Large intestine (tissue), 12 donors: ENCODE measurements at places on chromosomes 6 and 20. TPM values are rescaled to one million over a fixed set of nuclear protein-coding genes. Genes with fewer than 3 reads are reported as not detected.

DNA sequence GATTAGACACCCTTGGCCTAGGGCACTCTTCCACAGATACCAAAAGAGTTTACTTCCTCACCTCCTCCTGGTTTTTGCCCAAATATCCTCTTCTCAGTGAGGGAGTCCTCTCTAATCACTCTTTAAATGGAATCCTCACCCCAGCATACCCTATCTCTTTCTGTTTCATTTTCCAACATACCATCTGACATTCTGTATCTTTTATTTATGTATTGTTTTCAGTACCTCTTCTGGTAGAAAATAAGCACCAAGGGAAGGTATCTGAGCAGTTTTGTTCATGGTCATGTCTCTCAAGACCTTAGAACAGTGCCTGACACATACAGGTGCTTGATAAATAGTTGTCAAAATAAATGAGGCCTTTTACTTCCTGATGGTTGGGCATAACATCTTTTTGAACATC is 55.1 kb downstream of the KIAA0408 start:
- H3K27ac ChIP-seq, result no peak overlapping the region
- no peaks in the 10 kb centered on the region for H3K4me1 ChIP-seq
- DNase-seq, result no peak
- no peaks in the 10 kb centered on the region for H3K27me3 ChIP-seq

GRCh38 chr6:30334075-30334783 is 7.5 kb downstream of the TRIM39 start:
- DNase-seq, result no peak
- no peaks in the 10 kb centered on the region for H3K4me1 ChIP-seq
- no peak overlapping the region for H3K4me3 ChIP-seq

DNA sequence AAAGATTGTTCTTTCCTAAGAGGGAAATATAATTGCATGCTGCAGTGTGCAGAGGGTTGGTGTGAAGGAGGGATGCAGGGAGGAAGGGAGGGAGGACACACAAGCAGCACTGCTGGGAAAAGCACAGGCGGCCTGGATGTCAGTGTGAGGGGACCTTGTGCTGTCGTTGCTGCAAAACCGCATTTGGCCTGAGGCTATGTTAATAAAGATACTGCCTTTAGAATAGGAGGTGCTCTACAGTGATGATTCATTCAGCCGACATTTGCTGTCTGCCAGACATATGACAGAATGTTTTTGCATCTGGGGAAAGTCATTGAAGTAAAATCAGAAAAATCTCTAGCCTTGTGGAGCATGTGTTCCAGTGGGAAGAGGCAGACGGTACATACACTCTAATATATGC is 50.5 kb upstream of the TRIM26 start:
- peaks cover 7% of the 10 kb centered on the region for H3K4me1 ChIP-seq
- H3K27ac ChIP-seq, result no peak overlapping the region
- H3K27me3 ChIP-seq, result peaks cover 14% of the 10 kb centered on the region
- H3K4me3 ChIP-seq, result no peak overlapping the region

DNA sequence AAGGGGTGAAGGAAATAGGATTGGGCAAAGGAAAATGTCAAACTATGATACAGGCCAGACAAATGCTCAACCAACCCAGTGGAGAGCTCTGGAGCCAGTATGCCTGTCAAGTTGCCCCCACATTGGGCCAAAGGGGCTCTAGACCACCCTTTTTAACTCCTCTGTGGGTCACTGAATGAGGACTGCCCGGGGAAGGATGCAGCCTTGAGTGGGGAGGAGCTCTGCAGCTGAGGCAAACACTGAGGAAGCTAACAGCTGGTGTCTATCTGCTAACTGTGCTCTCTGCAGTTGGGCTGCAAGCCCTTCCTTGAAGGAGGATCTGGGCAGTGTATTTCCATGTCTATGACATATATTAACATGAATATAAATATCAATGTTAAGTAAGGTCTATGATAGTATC is 98.4 kb upstream of the PRSS16 start:
- H3K4me3 ChIP-seq, result no peak overlapping the region
- no peaks in the 10 kb centered on the region for H3K27me3 ChIP-seq
- H3K36me3 ChIP-seq, result no peaks in the 10 kb centered on the region
- H3K4me1 ChIP-seq, result peaks cover 4% of the 10 kb centered on the region
- no peak for DNase-seq
- no peak overlapping the region for H3K27ac ChIP-seq

DNA sequence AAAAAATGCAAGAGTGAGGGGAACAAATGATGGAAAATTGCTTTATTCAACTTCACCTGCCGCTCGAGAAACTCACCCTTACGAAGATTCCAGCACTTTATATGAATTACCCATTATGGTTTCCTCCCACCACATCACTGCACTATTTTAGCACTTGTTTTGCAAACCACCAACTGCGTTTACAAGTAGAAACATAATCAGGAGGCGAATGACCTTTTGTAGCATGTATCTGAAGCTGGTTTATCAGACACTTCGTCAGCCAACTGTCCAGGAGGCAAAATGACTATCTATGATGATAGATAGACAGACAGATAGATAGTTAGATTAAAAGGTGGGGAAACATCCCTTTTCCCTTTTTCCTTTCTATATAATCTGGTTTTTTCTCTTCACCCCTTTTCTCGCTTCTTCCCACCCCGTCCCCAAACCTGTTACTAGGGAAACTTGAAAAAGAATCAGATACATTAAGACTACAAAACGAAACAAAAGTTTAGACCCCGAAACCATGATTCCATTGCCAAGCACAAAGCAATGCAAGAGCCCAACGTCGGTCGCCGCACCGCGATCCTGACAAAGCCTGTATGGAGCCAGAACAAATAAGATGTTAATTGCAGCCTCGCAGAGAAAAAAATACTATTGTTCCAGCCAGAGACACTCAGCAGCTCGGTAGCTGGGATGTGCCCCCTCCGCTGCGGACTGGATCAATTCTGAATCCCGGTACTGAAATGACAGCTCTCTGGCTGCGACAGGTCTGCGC is 933 bp upstream of the ADGRB3 start:
- no peaks in the 10 kb centered on the region for H3K36me3 ChIP-seq
- no peaks in the 10 kb centered on the region for H3K4me1 ChIP-seq
- peak overlapping the region; percentile 65 for H3K4me3 ChIP-seq

GRCh38 chr6:149223120-149223903 is 94.2 kb upstream of the TAB2 start:
- H3K27me3 ChIP-seq, result no peaks in the 10 kb centered on the region
- H3K4me1 ChIP-seq, result peaks cover 6% of the 10 kb centered on the region
- H3K36me3 ChIP-seq, result no peaks in the 10 kb centered on the region
- no peak overlapping the region for H3K27ac ChIP-seq
- no peak for DNase-seq
- H3K4me3 ChIP-seq, result no peak overlapping the region

DNA sequence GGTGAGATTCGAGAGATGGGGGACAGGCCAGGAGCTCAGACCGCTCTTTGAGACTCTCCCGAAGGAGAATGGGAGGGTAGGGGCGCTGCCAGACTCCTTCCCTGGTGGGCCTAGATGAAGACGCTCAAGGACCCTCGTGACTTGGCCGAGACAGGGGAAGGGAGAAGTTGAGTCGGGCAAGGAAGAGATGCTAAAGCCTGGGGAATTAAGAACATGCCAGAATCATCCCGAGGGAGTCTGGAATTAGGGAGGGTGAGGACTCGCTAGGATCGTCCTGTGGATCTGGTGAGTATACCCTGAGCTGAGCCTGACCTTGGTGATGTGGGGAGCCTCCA is 529 bp downstream of the UBE2C start:
- peaks cover 36% of the 10 kb centered on the region for H3K36me3 ChIP-seq
- no peaks in the 10 kb centered on the region for H3K27me3 ChIP-seq
- no peak for DNase-seq

DNA sequence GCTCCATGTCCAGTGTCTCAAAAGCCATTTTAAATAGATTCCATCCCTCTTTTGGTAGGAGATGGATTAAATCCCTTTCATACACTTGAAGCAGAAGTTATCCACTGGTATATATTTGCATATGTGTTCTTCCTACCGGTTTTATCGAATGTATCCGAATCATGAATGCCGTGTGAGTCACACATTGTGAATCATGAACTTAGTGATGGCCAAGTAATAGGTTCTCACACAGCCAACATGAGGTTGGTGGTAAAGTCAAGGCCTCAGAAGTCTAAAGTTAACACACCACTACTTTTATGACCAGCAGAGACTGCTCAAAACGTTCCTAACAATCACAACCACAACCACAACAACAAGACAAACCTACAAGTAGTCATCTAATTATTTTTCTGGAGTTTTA is 345.5 kb downstream of the THBS2 start:
- H3K4me3 ChIP-seq, result no peak overlapping the region
- no peaks in the 10 kb centered on the region for H3K27me3 ChIP-seq
- H3K36me3 ChIP-seq, result no peaks in the 10 kb centered on the region
- H3K4me1 ChIP-seq, result peaks cover 5% of the 10 kb centered on the region
- H3K27ac ChIP-seq, result no peak overlapping the region

GRCh38 chr6:113365191-113365590 is 492.0 kb upstream of the MARCKS start:
- H3K36me3 ChIP-seq, result no peaks in the 10 kb centered on the region
- H3K4me1 ChIP-seq, result peaks cover 5% of the 10 kb centered on the region
- H3K27me3 ChIP-seq, result no peaks in the 10 kb centered on the region
- no peak overlapping the region for H3K4me3 ChIP-seq
- H3K27ac ChIP-seq, result no peak overlapping the region
- DNase-seq, result no peak

GRCh38 chr6:118320652-118321051 is 227.4 kb upstream of the PLN start:
- no peak overlapping the region for H3K4me3 ChIP-seq
- H3K4me1 ChIP-seq, result no peaks in the 10 kb centered on the region
- H3K36me3 ChIP-seq, result no peaks in the 10 kb centered on the region
- no peak for DNase-seq

- H3K4me1 ChIP-seq, result no peaks in the 10 kb centered on the region
- no peak overlapping the region for H3K27ac ChIP-seq
- DNase-seq, result no peak
- no peaks in the 10 kb centered on the region for H3K27me3 ChIP-seq
- H3K4me3 ChIP-seq, result no peak overlapping the region
- no peaks in the 10 kb centered on the region for H3K36me3 ChIP-seq
These were observed 28.7 kb downstream of the SMPDL3A start for GRCh38 chr6:122817766-122818165.

GRCh38 chr6:131015025-131015591 is 47.9 kb downstream of the EPB41L2 start:
- DNase-seq, result no peak
- no peak overlapping the region for H3K4me3 ChIP-seq
- H3K4me1 ChIP-seq, result no peaks in the 10 kb centered on the region
- H3K27me3 ChIP-seq, result no peaks in the 10 kb centered on the region
- H3K27ac ChIP-seq, result no peak overlapping the region
- H3K36me3 ChIP-seq, result no peaks in the 10 kb centered on the region

DNA sequence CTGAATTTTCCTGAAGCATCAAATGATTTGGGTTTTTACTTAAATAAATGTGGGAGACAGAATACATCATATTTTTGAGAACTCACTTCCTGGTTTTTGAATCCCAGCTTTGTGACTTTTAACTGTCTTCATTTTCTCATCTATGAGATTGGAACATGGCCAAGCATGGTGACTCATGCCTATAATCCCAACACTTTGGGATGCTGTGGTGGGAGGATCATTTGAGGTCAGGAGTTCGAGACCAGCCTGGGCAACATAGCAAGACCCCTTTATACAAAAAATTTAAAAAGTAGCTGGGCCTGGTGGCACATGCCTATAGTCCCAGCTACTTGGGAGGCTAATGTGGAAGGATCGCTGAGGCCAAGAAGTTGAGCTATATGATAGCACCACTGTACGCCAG is 122.3 kb downstream of the QKI start:
- H3K4me3 ChIP-seq, result no peak overlapping the region
- H3K36me3 ChIP-seq, result no peaks in the 10 kb centered on the region
- H3K27ac ChIP-seq, result no peak overlapping the region
- DNase-seq, result no peak
- no peaks in the 10 kb centered on the region for H3K27me3 ChIP-seq
- H3K4me1 ChIP-seq, result no peaks in the 10 kb centered on the region

DNA sequence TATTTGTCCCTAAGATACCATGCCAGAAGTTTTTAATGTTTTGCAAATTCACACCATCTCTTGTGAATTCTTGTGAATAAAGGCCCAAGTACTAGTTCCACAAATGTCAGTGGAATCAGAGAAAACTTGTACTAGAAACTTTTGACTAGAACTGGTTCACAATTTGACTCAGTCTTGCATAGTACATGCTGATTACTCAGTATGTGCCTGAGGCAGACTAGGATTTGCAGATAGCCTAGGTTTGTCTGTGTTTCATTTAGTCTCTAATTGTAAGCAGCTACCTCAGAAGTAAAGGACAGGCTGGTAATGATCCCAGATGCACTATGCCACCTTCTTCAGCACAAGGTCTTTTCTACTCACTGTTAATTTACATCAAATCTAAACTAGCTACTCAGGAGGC is 34.2 kb upstream of the GSTA4 start:
- no peak for DNase-seq
- H3K27me3 ChIP-seq, result no peaks in the 10 kb centered on the region
- H3K36me3 ChIP-seq, result peaks cover 61% of the 10 kb centered on the region

GRCh38 chr20:43151901-43152300 is 37.8 kb downstream of the PTPRT start:
- no peak for DNase-seq
- no peak overlapping the region for H3K27ac ChIP-seq
- no peaks in the 10 kb centered on the region for H3K4me1 ChIP-seq

DNA sequence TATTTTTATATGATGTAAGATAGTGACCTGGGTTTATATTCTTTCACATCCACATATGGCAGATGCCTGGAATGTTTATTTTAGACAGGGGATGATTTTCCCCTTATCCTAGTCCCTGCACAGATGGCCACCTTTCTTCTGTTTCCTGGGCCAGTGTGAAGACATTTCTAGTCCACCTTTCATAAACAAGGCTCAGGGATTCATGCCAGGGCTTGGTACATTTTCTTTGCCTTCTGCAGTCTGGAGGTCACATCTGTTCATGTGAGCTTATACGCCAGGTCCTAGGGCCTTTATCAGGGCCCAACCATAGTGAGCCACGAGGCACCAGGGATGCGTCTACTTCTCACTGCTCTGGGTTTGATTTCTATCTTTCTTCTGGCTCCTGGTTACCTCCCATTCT is 38.0 kb upstream of the ERVFRD-1 start:
- no peak overlapping the region for H3K27ac ChIP-seq
- H3K4me1 ChIP-seq, result no peaks in the 10 kb centered on the region
- no peak overlapping the region for H3K4me3 ChIP-seq
- no peak for DNase-seq
- no peaks in the 10 kb centered on the region for H3K36me3 ChIP-seq

- H3K4me1 ChIP-seq, result no peaks in the 10 kb centered on the region
- H3K4me3 ChIP-seq, result no peak overlapping the region
- H3K27ac ChIP-seq, result no peak overlapping the region
- no peaks in the 10 kb centered on the region for H3K36me3 ChIP-seq
These were observed 88.9 kb upstream of the NT5E start for GRCh38 chr6:85360794-85361642.

GRCh38 chr6:167565388-167565787 is 240.5 kb downstream of the TTLL2 start:
- no peak overlapping the region for H3K27ac ChIP-seq
- no peaks in the 10 kb centered on the region for H3K27me3 ChIP-seq
- peaks cover 13% of the 10 kb centered on the region for H3K4me1 ChIP-seq
- DNase-seq, result no peak
- H3K36me3 ChIP-seq, result no peaks in the 10 kb centered on the region

- no peak overlapping the region for H3K4me3 ChIP-seq
- no peaks in the 10 kb centered on the region for H3K36me3 ChIP-seq
- H3K27me3 ChIP-seq, result no peaks in the 10 kb centered on the region
- DNase-seq, result no peak
- no peak overlapping the region for H3K27ac ChIP-seq
These were observed 216.5 kb upstream of the FLRT3 start for GRCh38 chr20:14553774-14554534.

Gene MLIP
- 0.66 TPM for polyA plus RNA-seq

Gene JAG1
- polyA plus RNA-seq, result 72.0 TPM

Gene TRIM10
- polyA plus RNA-seq, result 6.6 TPM

Gene PYGB
- 35.1 TPM for polyA plus RNA-seq

Gene NKAIN4
- 6.8 TPM for polyA plus RNA-seq

Gene OPRM1
- polyA plus RNA-seq, result 0.67 TPM

Gene IL20RA
- 2.5 TPM for polyA plus RNA-seq

Gene GFRAL
- 0.04 TPM for polyA plus RNA-seq

Gene ZSWIM1
- polyA plus RNA-seq, result 17.3 TPM

Gene MCCD1
- polyA plus RNA-seq, result not detected
